NCI-H1417 (cell line): ENCODE measurements at places on chromosomes 3 and 15.
A peak's percentile ranks its signal among the peaks of the same experiment; 100 is the strongest.

DNA sequence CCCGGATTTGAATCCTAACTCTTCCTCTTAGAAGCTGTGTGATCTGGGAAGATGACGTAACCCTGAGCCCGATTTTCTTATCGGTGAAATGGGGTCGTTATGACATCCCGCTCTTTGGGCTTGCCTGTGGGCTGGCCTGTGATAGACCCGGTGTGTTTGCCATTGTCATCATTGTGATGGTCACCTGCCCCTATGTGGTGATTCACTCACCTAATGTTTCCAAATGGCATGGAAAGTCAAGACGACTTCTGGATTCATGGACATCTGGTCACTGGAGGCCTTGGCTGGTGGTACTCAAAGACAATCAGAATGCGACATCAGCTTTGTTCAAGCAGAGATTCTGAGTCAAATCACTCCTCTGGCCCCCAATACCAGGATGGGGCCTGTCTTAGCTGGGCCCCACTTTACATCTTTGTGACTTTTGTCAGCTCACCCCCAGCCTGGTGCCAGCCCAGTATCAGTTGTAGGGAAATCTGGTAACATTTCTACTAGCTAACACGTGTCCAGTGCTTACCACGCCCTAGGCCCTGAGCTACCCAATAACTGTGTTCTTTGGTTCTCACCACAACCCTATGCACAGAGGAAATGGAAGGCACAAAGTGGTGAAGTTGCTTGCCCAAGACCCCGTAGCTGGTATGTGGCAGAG is 2.8 kb downstream of the TMEM43 start:
- DNase-seq: no peak

- DNase-seq: no peak
Measured at GRCh38 chr3:183287301-183287971, 34.4 kb downstream of the B3GNT5 start.

- DNase-seq: no peak
Measured at GRCh38 chr15:53791581-53791980, 32.1 kb upstream of the WDR72 start.

GRCh38 chr3:144402430-144402829 is 430.8 kb downstream of the DIPK2A start:
- DNase-seq: no peak

- DNase-seq: no peak
Measured at GRCh38 chr3:126480861-126481260, 5.2 kb upstream of the ZXDC start.

GRCh38 chr3:46927718-46928073 is 48.8 kb downstream of the CCDC12 start:
- DNase-seq: no peak

GRCh38 chr3:99635348-99635747 is 3.0 kb upstream of the COL8A1 start:
- no peak for DNase-seq

- DNase-seq: no peak
Measured at GRCh38 chr3:135147657-135148056, 352.6 kb downstream of the EPHB1 start.

GRCh38 chr15:89364341-89364740 is 29.7 kb upstream of the POLG start:
- DNase-seq: peak; percentile 37

- no peak for DNase-seq
Measured at GRCh38 chr3:193873426-193874201, 262.3 kb upstream of the HES1 start.

DNA sequence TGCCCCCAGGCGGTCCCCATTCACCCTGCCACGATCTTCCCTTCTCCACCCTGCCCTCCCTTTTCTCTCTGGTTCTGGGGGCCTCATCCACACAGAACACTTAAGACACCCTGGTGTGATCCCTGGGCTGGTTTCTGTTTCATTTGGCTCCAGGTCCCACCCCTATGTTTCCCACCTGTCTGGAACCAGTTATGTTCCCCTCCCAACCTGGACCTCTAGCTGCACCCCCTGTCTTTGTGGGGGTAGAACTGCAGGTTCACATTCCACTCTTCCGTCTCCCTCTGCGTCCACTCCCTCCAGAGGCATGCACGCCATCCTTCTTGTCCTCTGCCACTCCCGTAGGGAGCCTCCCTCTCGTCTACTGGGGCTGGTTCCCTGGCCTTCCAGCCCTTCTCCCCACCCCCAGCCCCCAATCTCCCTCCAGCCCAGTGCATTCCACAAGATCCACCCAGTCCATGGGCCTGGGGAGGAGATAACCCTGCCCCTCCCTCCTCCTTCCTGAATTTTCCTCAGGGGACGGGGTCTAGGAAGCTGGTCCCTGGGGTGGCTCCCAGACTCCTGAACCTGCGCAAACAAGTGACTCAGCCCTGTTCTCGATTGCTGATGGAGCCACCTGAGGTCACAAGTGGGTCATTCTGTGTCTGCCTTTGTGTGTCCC is 73.8 kb downstream of the ABTB1 start:
- DNase-seq: no peak

- no peak for DNase-seq
Measured at GRCh38 chr3:186996356-186996755, 66.0 kb downstream of the ST6GAL1 start.

- no peak for DNase-seq
Measured at GRCh38 chr3:107884719-107885460, 205.9 kb downstream of the CD47 start.

DNA sequence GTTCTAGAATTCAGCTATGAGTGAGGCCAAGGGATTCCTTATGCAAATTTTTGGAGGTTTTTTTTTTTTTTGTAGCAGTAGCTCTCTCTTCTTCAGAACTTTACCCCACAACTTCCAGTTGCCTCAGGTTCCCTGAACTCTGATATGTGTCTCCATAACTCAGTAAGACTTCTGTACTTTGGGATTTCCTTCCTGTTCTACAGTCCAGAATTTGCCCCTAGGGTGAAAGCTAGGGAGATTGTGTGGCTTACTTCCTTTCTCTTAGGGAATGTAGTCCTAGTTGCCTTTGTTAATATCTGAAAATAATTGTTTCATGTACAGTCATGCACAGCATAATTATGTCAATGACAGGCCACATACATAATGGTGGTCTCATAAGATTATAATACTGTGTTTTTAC is 30.8 kb downstream of the LRRC28 start:
- DNase-seq: no peak

- DNase-seq: no peak
Measured at GRCh38 chr3:123054931-123055330, 11.9 kb upstream of the PDIA5 start.

- DNase-seq: peak; percentile 1
Measured at GRCh38 chr15:51311510-51311909, 26.9 kb downstream of the CYP19A1 start.

GRCh38 chr15:66865622-66866611 is 163.9 kb downstream of the SMAD6 start:
- no peak for DNase-seq

- DNase-seq: no peak
Measured at GRCh38 chr3:104536715-104537114, 830.0 kb upstream of the ALCAM start.

GRCh38 chr3:12308517-12308916 is 19.6 kb downstream of the PPARG start:
- DNase-seq: no peak

DNA sequence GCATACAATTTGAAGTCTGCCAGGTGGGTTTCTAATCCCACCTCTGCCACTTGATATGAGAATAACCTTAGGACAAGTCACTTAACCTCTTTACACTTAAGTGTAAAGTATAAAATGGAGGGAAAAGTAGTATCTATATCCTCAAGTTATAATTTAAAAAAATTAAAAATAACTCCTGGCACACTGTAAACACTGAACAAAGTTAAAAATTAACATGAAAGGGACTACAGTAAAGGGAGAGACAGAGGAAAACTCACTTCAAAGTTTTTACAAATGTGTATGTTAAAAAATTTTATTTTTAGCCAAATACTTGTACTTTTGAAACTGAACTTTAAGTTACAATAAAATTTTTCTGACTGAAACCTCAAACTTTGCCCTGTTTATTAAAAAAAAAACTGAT is 49.6 kb downstream of the PLOD2 start:
- no peak for DNase-seq

GRCh38 chr15:63972801-63973200 is 73.5 kb downstream of the DAPK2 start:
- DNase-seq: peak; percentile 86

GRCh38 chr15:70473581-70474370 is 289.6 kb downstream of the UACA start:
- DNase-seq: peak; percentile 24

- DNase-seq: no peak
Measured at GRCh38 chr3:53068176-53068575, 22.3 kb upstream of the SFMBT1 start.

GRCh38 chr15:61169275-61169903 is 59.7 kb downstream of the RORA start:
- DNase-seq: no peak

- no peak for DNase-seq
Measured at GRCh38 chr15:61157933-61158332, 71.2 kb downstream of the RORA start.

GRCh38 chr3:179015551-179016020 is 56.0 kb downstream of the ZMAT3 start:
- peak; percentile 90 for DNase-seq

DNA sequence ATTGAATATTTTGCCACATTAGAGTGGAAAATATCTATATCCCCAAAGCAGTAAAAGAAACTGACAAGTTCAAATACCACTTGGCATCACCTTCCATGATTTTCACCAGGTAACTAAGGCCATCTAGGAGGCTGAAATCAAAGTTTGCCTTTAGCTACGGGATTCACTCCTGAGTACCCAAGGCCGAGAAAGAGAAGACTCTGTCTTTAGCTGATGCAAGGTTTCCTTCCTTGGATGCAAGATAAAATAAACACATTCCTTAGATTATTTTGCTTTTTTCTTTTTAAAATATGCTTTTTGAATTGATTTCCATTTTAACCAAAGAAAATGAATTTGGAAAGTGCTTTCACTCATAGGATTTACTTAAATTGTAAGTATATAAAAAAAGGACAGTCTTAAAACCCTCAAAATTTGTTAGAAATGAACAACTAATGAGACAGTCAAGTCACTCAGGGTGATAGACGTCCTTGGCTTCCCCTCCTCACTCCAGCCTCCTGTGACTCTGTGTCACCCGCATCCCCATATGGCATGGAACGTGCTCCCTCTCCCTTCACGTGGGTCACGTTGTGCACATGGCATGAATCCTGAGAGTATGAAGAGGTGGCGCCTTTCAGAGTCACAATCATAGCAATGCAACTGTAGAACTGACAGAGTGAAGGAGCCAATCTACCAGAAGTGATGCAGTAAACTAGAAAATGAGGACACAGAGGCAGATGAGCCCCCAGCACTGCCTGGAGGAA is 148.4 kb downstream of the RTP4 start:
- DNase-seq: no peak

DNA sequence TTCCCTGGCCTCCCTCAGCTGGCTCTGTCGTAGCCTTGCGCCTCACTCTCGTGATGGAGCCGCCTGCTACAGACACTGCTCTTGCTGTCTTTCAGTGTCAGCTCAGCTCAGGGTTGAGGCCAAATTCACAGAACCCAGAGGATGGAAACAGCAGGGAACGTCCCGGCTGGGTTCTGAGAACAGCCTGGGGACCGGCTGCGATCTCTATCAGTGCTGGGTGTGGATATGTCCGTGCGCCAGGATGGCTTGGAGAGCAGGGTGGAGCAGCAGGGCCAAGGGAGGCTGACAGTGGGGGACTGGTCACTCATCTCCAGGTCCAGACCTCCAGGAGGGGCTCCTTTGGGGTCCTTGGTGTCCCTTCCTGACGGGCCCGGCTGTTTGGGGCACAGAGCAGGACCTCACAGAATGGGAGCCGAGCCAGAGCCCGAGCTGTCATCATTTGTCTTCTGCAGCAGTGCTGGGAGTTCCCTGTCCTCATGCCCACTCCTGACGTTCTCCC is 18.4 kb downstream of the KLF15 start:
- DNase-seq: no peak

GRCh38 chr15:31606194-31606669 is 279.6 kb downstream of the KLF13 start:
- no peak for DNase-seq

GRCh38 chr3:122055215-122055614 is at the start of gene CD86:
TSS of gene CD86 (plus strand) at chr3:122055362. CDS start at chr3:122055490, 128 bp downstream.
- no peak for DNase-seq

DNA sequence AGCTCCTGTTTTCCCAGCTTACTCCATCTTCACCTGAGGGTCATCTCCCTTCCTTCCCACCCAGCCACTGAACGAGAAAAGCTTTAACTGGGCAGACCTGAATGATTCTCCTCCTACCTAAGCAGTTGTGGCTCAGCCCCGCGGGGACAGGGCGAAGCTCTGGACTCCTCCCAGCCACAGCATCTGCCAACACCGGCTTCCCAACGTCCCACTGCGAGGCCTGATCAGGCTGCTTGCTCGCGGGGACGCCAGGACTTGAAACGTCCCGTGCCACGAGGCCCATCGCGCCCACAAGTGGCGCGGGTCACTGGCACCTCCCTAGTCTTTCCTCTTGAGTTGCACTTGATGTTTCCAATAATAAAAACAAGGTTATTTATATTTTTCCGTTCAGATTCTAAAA is at the start of gene SPATA16:
Gene SPATA16 (minus strand): TSS at position 250 of the 400 bp plus-strand sequence. CDS start 23,504 bp downstream, outside the sequence.
- DNase-seq: no peak

DNA sequence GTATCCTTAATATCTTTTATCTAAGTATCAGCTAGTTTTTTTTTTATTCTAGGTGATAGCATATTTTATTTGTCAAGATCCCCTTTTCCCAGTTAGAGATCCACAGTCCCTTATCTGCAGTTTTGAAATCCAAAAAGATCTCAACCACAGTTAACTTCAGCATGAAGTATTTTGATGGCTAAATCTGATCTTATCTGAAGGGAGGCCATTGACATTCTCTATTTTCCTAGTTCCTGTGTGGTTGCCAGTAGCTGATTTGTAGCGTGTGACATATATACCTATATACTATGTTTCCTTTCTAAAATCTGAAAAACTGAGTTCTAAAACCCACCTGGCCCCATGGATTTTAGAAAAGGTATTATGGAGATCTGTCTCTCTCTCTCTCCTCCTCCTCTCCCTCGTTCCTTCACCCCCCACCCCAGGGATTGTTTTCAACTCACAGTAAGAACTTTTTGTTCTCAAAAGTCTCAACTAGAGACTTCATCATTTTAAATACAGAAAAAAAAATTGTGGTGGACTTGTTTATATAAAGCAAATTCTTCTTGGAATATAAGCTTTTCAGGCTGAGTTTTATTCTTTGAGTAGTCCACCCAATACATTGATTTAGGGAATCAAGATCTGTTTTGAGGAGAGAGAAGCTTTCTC is 12.3 kb downstream of the TCF12 start:
- DNase-seq: no peak

DNA sequence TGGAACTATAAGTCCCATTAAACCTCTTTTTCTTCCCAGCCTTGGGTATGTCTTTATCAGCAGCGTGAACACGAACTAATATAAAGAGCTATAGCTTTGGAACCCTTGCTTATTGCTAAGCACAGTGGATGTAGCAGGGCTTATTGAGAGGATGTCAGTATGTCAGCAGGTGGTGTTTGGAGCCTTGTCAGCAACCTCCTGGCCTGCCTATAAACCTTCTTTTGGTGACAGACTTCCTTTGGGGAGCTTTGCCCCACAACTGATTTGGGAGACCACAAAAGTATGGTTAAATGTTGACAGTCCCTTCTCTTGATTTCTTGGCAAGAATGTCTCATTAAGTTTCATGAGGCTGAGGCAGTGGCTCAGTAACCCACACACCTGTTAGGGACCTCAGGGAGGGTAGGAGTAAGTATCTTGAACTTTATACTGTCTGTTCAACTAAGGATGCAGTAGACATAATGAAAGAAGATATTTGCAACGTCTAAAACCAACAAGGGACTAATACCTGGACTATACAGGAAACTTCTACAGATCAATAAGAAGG is 14.8 kb downstream of the CCNDBP1 start:
- DNase-seq: no peak

GRCh38 chr3:134879990-134880389 is 84.9 kb downstream of the EPHB1 start:
- peak; percentile 87 for DNase-seq

- DNase-seq: no peak
Measured at GRCh38 chr3:150729682-150730360, 26.1 kb upstream of the ERICH6 start.
